ENCODE measurements at places on chromosomes 7 and 10.

GRCh38 chr10:125076891-125077541 is 83.3 kb downstream of the CTBP2 start:
- DNase-seq, result no peak

DNA sequence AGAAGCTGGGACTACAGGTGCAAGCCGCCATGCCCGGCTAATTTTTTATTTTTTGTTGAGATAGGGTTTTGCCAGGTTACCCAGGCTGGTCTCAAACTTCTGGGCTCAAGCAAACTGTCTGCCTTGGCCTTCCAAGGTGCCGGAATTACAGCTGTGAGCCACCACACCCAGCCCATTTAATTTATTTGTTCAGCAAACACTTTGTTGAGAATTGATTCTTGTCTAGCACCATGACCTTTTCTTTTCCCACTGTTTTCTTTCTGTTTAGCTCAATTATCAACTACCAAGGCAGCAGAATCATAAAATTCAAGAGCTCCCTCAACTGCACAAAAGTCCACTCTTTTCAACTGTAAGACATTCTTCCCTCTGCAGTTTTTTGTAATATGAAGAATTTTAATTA is 47.8 kb upstream of the PARD3 start:
- DNase-seq, result no peak

DNA sequence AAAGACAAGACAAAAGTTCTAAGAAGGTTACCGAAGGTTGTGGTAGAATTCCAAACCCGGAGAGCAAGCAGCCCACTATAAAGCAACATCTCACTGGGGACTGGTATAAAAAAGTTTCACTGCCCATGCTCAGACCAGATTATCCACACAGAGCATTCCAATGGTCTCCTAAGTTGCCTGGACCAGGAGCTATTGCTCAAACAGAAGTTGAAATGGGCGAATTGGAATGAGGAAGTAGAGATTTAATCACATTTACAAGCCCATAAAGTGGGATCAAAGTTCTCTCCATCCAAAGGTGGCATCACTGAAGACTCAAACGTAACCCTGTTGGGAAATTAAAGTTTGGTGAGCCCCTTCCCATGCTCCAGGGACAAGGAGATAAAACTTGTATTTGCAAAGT is 19.8 kb downstream of the OR2F1 start:
- DNase-seq, result no peak

GRCh38 chr7:55463686-55464262 is 98.6 kb downstream of the LANCL2 start:
- DNase-seq, result no peak

DNA sequence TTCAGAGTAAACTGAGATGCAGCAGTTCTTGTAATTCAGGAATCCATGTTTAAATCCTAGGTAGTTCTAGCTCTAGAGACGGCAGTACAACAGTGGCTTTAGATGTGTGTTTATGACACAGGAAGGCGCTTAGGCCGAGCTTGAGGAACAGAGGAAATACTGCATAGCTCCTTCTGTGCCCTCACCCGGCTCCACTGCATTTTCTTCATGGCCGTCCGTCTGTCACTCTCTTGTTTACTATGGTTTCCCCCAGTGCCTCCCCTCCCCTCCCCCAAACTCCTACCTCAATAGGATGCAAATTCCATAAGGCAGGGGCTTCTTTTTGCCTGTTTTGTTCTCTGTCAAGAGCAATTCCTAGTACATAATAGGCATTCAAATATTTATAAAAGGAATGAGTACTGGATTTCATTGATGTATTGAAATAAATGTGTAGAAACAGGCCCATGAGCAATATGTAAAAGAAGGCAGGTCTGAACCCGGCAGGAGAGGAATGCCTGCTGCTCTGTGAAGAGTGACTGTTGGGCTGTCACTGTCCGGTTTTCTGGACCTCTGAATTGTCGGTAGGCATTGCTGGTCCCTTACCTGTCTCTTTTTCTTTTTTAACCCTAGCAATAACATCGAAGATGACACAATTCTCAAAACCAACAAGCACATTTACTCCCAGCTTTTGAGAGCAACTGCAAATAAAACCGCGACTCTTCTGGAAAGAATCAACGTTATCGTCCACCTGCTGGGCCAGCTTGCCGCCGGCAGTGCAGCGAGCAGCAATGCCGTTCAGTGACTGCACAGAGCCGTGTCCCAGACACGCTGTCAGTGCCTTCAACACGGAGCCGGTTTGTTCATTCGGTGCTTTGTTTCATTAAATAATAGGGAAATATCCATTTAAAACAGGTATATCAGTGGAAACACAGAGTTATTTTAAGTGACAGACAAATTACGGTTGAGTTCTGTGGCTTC is 12.7 kb downstream of the MMP21 start:
- no peak for DNase-seq
